ENCODE measurements at places on chromosomes 7 and 10.

DNA sequence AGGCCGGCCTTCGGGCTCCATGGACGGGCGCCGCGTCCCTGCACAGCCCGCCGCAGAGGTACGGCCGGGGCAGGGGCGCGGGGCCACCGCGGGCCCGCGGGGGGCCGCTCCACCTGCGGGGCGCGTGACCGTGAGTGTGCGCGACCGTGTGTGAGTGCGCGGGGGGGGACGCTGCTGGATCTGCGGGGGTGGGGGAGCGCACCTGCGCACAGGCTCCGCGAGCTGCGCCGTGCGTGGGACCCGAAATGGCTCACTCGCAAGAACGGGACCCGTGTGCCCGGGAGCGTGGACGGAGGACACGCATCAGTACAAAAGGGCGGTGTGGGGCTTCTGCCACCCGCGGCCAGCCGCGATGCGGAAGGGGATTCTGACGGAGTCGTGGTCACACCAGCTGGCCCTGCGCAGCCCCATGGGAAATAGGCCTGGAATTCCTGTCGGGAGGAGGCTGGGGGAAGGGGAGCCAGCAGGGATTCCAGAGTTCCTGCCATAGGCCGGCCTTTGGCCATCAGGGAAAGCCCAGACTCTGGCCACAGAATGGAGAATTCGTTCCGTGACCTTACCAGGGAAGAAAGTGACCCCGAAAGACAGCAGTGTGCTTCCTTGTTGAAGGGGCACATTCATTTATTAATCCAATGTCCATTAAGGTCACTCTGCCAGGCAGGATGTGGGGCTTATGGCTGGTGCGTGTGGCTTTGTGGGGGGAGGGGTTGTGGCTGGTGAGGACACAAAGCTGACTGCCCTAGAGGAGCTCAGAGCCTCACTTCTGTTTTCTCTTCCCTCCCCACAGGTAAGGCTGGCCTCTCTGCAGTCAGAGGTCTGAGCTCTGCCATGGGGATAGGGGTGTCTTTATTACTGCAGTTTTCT is 494 bp downstream of the REPIN1 start:
- peak; percentile 69 for DNase-seq

- DNase-seq, result no peak
Measured at GRCh38 chr7:47034180-47034579, 547.7 kb downstream of the TNS3 start.

DNA sequence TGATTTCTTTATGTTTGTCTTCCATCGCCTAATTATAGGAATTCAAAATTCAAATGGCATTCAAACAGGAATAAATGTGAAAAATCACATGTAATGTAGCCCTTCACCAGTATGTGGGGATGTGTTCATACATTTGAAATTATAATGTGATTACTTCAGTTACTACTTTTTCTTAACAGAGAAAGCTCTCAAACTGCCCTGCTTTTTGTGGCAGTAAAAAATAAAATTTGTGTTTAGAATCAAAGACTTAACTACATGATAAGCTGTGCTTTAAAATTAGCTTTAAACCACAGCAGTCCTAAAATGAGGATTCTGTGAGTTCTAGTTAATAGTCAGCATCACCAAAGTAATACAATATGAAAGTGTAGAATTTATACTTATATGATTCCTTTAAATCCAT is 7.8 kb upstream of the HERC4 start:
- no peak for DNase-seq

- DNase-seq, result no peak
Measured at GRCh38 chr7:412313-412710, 107.3 kb downstream of the PDGFA start.

- no peak for DNase-seq
Measured at GRCh38 chr7:140888087-140888486, 36.6 kb downstream of the BRAF start.

GRCh38 chr7:42883950-42884349 is 27.9 kb downstream of the C7orf25 start:
- DNase-seq, result no peak

DNA sequence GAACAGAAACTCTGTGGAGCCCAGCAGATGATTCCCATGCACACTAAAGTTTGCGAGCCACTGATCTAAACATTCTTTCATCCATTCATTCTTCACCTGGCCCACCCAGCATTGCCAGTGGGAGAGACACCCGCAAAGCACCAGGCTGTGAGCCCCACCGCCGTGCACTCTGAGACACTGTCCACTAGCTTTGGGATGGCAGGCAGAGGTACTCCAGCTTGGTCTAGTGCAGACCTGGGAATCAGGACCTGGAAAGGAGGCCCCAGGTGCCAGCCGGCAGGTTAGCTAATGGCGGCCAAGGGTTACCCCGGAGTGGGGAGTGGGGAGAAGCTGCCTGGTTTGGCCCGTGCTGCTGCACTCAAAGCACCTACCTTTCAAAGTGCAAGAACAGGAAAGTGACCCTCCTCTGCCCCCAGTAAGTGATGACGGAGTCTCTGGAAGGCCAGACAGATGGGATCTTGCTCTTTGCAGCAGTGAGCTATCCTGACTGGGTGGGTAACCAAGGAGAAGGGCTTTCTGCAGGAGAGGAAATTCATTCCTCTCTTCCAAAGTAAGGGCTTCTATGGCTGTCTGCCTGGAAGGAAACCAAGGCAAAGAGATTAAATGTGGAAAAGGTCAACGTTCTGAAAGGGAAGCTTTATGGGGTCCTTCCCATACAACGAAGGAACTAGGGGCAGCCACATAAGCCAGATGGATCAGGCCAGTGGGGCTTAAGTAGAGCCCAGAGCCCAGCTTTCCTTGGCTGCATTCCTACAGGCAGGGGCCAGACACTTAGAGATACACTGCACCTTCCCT is 74.2 kb upstream of the LRRC4 start:
- DNase-seq, result no peak

DNA sequence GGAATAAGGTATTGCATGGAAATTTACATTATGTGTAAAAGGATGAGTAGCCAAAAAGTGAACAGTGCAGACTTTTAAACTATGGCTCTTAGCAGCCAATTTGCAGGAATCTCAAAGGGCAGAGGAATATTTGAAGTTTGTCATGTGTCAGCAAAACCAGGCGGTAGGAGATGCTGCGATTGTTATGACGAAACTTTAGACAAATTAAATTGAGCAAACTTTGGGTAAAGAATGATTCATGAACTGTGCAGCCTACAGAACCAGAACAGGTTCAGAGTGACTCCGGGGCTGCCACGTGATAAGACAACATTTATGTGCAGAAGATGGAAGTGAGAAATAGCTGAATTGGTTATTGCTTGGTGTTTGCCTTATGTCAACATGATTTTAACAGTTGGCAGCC is 39.2 kb upstream of the CCDC6 start:
- DNase-seq, result no peak
